ENCODE measurements at places on chromosomes 13 and 19.

- no peak for DNase-seq
Observed at GRCh38 chr19:42191855-42192254, 25.6 kb downstream of the DEDD2 start.

GRCh38 chr19:58395220-58395978, at the start of gene RNF225:
RNF225 (plus strand) TSS chr19:58395656; CDS start chr19:58396090, 434 bp downstream.
- no peak for DNase-seq

DNA sequence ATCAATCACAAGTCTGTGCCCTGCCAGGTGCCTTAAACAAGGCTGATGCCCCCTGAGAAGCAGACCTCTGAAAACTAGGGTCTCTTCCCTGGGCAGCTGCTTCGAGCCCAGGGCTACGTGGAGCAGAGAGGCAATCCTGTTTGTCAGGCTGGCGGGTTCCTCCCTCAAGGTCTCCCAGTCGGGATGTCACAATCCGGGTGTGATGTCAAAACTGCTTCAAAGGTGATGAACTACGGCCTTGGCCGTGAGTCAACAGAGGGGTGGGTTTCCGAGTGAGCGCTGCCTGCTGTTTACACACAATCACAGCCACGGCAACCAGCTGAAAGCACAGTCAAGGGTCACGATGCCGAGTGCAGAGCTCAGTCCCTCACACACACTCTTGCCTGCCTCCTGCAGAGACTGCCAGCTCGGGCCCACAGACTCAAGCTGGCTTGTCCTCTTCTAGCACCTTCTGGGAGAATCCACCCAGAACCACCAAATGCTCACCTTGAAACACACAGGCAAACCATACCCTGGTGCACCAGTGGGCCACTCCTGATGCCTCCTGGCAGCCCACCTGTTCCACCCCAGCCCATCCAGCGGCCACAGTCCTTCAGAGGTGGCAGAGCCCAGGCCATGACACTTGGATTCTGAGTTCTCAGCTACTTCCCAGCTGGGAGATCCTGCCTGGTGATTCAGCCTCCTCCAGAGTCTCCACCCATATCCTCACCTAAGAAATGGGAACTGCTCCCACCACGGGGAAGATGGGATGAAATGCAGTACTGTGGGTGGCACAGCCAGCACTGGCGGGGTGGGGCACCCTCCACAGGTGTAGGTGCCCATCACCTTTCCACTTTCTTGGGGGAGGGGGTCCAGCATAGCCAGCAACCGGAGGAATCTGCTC, 6.8 kb downstream of the ELL start:
- DNase-seq, result peak; percentile 29

DNA sequence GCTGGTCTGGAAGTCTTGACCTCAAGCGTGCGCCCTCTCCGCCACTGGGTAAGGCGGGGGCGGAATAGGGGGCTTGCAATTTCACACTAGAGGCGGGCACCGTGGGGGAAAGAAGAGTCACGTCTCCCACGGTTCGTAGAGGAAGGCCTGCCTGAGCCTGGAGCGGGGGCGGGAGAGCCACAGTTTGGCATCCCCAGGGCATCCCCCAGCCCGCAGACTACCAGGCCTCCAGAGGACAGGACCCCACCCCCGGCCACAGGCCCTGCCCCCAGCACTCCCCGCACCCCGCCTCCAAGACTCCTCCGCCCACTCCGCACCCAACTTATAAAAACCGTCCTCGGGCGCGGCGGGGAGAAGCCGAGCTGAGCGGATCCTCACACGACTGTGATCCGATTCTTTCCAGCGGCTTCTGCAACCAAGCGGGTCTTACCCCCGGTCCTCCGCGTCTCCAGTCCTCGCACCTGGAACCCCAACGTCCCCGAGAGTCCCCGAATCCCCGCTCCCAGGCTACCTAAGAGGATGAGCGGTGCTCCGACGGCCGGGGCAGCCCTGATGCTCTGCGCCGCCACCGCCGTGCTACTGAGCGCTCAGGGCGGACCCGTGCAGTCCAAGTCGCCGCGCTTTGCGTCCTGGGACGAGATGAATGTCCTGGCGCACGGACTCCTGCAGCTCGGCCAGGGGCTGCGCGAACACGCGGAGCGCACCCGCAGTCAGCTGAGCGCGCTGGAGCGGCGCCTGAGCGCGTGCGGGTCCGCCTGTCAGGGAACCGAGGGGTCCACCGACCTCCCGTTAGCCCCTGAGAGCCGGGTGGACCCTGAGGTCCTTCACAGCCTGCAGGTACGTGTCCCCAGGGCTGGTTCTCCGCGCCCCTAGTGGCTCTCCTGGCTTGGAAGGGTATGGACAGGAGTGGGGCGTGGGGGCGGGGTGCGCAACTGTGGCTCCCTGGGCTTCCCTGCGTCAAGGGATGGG, at the start of gene ANGPTL4:
Gene ANGPTL4 (plus strand): TSS at position 353 of the 969 bp plus-strand sequence. CDS start 167 bp downstream, at position 520.
- DNase-seq, result no peak

DNA sequence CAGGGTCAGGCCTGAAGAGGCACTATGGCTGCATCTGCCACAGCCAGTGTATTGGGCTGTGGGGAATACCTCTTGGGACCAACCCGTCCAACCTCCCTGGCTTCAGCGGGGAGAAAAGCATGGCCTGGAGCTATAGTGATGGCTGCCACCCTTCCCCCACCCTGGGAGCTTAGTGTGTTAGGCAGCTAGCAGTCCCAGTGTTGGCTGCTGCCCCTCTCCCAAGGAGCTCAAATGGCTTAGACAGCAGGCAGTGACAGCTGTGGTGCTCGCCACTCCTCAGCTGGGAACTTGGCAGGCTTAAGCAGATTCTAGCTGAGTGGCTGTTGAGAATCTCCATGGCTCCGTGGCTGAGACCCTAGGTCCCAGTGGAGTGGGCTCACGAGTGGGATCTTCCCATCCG, 19.7 kb downstream of the ACOD1 start:
- no peak for DNase-seq

- DNase-seq, result no peak
Observed at GRCh38 chr19:43578787-43579186, 3.2 kb downstream of the PINLYP start.

GRCh38 chr13:100767192-100767591, 92.6 kb upstream of the TMTC4 start:
- no peak for DNase-seq

- no peak for DNase-seq
Observed at GRCh38 chr19:14425696-14426138, 6.6 kb upstream of the DDX39A start.

DNA sequence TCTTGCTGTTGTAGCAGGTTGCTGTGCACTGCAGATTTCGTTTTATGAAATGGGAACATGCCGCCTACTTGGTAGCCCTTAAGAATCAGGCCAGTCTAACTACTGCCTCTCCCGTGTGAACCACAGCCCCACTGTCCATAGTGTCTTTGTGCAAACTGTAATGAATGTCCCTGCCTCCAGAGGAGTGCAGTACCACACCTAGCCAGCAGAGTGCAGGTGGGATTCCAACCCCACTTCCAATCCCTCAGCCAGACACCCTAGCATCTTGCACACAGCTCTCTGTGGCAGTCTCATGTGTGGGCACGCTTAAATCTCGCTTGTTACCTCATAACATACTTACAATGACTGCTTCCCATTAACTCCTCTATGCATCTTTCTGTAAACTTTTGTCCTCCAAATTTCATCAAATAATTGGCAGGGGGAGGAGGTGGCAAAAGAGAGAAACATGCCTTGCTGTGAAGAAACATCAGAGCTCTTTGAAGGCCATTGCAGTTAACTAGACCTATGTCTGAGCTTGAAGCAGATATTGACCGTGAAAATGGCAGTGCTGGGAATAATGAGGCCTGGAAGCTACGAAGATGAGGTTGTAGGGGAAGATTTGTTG, 47.2 kb downstream of the ZAR1L start:
- DNase-seq, result peak; percentile 39

DNA sequence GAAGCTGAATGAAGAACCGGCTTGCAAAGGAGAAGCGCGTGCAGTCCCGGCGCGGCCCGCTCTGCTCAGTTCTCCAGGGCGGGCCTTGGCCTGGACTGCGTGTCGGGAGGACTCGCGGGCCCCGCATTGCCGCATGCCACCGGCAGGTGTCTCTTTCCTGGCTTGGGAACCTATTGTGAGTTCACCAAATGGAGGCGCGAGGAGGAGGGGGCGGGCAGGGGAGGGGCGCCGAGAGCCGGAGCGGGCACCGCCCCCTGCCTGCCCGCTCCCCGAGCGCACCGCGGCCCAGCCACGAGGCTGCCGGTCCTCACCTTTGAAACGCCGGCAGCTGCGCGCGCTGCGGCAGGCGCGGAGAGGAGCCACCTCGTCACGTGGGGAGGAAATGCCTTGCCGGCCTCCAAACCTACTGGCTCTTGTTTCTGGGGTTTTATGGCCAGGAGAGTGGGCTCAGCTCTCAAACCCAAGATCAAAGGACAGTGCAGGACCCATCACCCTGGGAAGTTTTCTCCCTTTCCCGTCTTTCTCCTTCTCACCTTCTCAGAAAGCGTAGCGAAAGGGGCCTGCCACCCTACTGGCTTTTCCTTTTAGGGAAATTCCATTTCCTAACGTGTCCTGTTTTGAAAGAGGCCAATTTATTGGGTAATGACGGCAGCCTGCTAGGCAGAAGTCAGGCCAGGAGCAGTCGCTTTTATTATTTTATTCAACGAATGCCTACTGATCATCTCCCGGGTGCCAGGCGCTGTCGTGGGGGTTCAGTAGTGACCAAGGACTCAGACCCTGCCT, 13.8 kb upstream of the UBE2L5 start:
- peak; percentile 85 for DNase-seq

GRCh38 chr13:113187263-113187669, 21.2 kb downstream of the PCID2 start:
- DNase-seq, result peak; percentile 26

GRCh38 chr13:41905600-41906254, 55.2 kb downstream of the VWA8 start:
- no peak for DNase-seq

- no peak for DNase-seq
Observed at GRCh38 chr13:113941571-113942191, 32.2 kb downstream of the C13orf46 start.

DNA sequence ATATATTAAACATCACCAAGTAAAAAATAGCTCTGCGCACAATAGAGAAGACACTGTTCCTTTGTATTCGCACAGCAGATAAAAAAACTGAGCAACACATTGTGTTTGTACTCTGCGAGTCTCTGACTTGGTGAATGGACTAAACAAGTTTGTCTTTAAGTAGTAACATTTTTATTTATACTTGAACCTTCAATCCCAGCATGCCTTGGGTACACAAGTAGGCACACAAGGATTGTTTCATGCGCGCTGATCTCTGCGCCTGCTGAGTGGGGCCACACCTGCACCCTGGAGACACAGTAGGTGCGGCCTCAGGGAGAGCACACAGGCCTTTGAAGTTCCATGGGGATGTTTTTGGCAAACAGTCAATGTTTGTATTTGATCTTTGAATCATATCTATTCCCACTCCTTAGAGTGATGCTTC, 318.9 kb downstream of the MYO16 start:
- no peak for DNase-seq

- DNase-seq, result no peak
Observed at GRCh38 chr19:14058182-14059092, 3.4 kb downstream of the PALM3 start.

- DNase-seq, result no peak
Observed at GRCh38 chr19:17468302-17469091, 1.8 kb upstream of the SLC27A1 start.

DNA sequence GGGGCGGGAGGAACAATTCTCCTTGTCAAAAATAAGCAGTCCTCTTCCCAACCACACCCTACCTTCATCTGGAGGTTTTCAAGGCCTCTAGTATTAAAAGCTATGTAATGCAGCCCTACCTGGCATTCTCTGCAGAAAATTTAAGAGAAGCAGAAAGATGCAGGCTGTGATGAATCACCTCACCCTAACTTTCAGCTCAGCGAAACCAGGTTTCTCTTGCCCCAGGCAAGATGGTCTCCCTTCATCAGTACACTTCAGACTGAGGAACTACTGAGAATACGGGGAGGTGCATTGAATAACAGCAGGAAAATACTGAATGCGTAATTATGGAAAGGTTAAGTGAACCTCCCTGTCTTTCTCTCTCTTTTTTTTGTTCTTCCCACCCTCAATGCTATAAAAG, 437.6 kb upstream of the KLF12 start:
- DNase-seq, result no peak

- no peak for DNase-seq
Observed at GRCh38 chr19:6800991-6801484, 28.5 kb downstream of the VAV1 start.

DNA sequence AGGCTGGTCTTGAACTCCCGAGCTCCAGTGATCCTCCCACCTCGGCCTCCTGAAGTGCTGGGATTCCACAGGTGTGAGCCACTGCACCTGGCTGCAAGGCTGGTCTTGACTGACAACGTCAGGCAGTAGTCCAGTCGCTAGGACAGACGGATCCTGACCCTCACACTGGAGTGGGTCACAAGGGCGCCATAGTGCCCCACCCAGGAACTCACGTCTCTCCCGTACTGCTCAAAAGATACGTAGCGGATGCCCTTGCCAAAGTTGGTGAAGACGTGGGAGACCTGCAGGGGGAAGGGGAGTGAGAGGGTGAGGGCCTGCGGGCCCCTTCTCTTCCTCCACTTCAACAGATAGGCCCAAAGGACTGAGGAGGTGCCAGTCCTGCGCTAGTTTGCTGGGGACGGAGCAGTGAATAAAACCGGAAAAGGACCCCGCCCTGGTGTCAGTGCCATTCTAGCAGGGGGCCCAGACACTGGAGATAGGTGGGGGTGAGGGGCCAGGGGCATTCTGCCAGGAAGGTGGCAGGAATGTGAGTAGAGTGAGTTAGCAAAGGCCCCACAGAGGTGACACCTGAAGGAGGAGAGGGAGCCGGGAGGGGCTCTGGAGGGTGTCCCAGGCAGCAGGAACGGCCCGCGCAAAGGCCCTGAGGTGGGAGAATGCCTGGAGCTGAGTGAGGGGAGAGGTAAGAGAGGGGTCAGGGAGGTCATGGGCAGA, 11.9 kb downstream of the MRPS12 start:
- no peak for DNase-seq

GRCh38 chr19:12543855-12544254, 7.4 kb downstream of the ZNF564 start:
- no peak for DNase-seq

Data from effector CD4-positive, alpha-beta T cell (primary cell).